Amniotic epithelial cell (primary cell): ENCODE measurements at places on chromosomes 7 and 10.

- DNase-seq = no peak
Measured at GRCh38 chr10:728603-729002, 39.1 kb upstream of the DIP2C start.

- no peak for DNase-seq
Measured at GRCh38 chr7:10718768-10719167, 254.9 kb upstream of the PHF14 start.

DNA sequence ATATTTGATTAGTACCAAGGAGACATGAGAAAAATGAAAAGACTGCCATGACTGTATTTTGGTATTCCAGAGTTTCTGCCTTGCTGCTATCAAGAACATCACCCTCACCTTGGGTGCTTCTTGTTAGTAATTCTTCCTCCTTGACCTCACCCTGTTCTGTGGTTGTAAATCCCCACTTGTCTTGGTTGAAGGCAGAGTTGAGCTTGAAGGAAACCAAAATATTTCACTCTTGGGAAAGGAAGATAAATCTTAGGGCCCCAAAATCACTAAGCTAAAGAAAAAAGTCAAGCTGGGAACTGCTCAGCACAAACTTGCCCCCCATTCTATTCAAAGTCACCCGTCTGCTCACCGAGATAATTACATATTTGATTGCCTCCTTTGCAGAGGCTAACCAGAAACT lies 20.6 kb upstream of the AKR1C3 start:
- no peak for DNase-seq

GRCh38 chr10:68303849-68304412 lies 27.9 kb upstream of the HNRNPH3 start:
- no peak for DNase-seq

DNA sequence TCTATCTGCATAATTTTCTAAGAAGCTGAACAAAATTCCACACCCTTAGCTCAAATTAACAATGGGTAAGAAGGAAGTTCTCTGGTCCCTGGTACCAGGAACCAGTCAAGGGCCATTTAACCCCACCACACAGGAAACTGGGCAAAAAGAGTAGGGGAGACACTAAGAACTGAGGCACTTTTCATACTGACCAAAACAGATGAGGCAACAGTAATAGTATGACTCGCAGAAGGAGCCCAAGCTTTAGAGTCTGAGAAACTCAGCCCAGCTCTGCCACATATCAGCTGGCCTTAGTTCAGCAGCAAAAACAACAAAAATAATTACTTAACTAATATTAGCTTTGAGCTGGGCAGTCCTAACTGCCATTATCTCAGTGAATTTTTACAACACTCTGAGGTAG lies 221.2 kb downstream of the FAM107B start:
- peak; percentile 74 for DNase-seq

DNA sequence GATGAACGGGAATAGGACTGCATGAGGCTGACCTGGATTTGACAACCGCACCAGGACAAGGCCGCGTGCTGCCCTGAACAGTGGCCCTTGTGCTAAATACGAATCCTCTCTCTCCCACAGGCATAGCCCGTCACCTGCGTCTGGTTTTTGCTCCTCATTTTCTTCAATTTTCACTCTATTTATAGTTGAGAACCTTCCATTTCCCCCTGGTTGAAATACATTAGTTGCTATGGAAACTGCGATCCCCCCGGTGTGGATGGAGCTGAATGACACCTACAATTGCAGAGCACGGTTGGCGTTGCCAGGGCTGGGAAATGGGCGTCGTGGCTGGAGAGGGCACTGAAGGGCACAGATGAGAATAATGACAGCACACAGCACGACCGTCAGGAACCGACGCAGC lies 158.6 kb upstream of the PITRM1 start:
- DNase-seq = no peak

GRCh38 chr7:150398108-150398964 lies 19.2 kb downstream of the ZNF775 start:
- peak; percentile 29 for DNase-seq

DNA sequence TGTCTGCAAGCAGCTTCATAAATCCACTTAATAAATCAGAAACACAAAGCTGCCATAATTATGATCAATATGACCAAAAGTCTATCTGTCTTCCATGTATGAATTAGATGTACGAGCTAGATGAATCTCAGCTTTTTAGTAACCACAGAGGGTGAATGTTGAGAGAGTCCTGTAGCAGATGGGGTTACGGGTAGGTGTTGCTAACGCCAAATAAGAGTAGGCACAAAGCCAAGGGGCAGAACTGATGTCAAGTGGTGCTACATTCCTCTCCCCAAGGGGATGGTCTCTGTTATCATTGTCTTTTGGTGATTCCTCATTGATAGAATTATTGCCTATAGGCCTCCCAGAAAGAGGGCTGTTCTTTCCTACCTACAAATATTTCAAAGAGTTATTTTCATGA lies 257.8 kb downstream of the PCLO start:
- no peak for DNase-seq

DNA sequence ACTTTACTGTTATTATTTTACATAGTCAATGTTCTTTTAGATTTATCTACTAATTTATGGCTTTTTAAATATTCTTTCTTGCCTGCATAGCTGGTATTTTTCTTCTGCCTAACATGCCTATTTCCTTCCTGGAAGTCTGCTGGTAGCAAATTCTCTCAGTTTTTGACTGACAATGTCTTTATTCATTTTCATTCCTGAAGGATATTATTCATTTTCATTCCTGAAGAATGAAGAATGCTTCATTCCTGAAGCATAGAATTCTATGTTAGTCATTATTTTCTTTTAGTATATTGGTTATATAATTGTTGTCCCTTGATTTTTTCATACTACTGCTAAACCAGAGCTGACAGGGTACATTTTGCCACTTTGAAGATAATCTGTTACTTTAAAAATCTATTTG lies 41.8 kb downstream of the TMEM168 start:
- DNase-seq = no peak

DNA sequence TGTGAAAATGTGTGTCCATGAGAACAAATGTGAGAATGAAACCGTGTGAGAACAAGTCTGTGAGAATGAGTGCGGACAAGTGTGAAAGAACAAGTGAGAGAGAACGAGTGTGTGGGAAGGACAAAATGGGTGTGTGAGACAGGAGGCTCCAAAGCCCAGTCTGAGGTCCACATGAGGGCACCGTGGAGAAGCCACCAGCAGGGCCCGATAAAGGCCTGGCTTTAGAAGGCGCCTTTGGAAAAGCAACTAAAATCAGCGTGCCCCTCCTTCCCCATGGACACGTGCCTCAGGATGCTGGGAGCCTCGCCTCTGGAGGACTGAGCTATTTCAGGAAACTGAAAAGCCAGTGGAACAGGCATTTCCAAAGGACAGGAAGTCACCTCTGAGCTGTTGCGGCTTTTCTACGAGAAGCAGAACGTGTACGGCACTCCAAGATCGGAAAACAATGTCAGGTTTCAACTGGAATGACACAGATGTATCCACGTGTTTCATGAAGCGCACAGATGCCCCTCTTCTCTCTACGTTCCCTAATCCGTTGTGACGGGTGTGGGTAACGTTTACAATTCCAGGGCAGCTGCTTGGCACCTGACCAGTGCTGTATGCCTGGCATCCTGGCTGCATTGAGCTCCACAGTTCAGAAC lies 46.4 kb downstream of the ESYT2 start:
- peak; percentile 43 for DNase-seq

DNA sequence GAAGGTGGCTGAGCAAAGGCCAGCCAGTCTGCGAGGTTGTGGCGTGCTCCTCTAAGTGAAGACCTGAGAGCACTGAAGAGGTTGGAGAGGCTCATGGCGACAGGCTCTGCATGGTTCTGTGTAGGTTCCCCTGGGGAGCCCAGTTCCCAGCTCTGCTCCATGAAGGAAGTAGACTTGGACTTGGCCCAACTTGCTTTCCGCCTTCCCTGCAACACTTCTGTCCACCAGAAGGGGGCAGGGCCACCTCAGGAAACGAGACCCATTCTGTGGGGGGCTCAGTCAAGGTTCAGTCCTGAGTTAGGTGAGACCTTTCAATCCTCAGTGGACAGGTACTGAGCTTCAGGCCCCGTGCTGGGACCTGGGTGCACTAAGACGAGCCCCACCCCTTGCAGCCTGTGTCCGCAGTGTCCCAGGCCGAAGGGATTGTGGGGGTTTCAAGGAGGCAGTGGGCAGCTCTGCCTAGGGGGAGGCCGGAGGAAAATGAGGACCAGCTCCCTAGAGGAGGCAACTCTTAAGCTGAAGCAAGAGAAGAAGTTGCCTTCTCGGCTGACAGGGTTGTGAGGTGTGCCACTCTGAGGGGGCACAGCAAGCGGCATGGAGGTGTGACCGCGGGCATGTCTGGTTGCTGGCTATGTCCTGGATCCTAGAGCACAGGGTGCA lies 15.0 kb upstream of the PCBD1 start:
- DNase-seq = peak; percentile 27

DNA sequence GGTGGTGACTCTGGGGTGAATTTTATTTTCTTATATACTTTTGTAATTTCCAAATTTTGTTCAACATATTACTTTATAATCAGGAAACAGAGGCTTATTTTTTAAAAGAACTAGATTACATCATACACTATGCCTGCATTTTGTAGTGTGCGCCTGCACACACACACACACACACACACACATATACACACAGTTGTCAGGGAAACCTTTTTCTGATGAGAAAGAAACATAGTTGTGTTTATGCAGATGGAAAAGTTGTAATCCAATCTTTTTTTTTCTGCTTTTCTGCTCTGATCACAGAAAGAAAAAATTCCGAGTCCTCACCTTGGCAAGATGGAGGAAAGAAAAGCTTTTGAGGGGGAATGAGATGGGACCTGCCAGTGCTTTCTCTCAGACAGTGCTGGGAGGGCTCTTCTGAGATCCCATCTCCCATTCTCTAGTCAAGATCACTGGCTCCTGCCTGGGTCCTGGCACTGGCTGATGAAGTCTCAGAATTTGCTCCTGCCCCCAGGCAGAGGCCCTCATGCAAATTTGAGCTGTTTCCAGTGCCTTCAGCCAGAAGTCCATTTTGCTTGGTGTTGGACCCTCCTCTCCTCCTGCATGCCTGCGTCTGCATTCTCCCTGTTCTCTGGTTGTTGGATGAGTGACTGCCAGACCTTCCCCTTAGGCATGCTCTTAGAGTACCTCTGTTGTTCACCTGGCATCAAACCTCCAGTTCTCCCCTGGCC lies 59.7 kb downstream of the TLL2 start:
- no peak for DNase-seq

DNA sequence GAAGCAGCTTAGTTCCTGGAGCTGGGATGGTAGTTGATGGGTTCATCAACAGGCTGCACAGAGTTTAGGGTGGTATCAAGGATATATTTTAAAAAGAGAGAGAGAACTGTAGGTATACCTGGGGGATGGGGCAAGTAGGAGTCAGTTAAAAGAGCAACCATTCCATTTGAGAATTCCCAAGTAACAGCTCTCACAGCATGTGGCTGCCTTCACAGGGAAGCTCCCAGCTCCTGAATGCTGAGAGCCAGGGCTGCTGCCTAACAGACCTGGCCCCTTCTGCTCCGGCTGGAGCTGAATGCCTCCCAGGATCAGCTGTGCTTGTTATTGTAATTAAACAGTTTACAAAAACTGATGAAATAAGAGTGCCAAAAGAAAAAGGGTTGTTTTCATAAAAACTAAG lies 58.8 kb upstream of the GPR26 start:
- DNase-seq = no peak

DNA sequence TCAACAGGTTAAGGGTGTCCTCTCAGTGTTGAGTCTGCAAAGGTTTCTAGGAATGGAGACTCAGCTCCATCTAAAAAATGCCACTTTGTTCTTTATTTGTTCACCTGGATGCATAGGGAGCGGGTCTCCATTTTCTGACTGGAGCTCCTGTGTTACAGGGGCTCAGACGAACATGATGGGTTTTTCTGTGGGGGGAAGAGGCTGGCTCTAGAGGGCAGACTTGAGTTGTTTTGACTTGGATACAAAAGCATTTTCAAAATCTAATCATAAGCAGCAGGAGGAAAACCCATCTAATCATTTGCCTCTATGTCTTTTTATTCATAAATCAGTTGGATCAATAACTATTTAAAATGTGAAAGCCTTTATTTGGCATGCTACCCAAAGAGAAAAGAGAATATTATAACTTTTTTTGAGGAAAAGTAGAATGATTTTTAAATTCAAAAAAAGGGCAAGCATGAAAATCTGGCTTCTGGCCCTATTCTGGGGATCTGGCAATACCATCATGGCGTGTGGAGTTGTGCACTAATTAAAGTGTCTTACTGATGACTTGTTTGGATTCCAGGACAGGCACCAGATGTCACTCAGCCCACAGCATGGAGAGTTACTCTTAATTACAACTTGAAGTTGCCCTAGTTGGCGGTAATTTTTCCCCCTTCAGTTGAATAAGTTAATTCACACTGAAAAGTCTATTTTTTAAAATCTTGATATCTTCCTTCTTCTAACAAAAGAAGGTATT lies 594.9 kb downstream of the REEP3 start:
- DNase-seq = no peak

DNA sequence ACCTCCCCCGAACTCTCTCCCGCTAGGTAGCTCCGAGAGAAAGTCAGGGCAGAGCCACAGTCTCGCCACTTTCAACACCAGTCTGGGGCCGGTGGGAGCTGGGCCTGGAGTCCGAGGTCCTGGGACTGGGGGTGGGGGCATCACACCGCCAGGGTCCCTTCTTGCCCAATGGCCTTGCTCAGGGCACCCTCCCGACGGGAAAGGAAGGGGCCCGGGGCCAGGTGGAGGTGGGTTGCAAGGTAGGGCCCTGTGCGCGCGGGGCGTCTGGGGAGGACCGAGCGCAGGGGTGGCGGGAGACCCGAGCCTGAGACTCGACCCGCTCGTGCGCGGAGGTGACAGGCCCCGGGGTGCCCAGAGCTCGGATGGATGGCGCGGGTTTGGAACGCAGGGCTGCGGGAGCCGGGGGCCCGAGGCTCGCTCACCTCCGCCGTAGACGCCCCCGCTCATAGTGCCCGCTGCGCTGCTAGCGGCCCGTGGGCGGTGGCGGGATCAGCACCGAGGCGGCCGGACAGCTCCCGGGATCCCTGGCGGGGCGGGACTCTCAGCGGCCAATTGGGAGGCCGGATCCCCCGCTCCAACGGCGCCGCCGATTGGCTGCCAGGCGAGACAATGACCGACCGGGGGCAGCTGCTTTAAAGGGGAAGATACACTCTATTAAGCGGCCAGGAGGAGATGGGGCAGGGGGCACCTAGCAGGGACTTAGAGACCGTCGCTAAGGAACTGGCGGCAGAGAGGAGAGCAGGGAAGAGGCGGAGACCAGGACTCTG lies at the start of gene ACTL6B:
ACTL6B (minus strand) TSS at position 541 of the 767 bp plus-strand sequence; CDS start at position 447, 94 bp downstream.
- no peak for DNase-seq

DNA sequence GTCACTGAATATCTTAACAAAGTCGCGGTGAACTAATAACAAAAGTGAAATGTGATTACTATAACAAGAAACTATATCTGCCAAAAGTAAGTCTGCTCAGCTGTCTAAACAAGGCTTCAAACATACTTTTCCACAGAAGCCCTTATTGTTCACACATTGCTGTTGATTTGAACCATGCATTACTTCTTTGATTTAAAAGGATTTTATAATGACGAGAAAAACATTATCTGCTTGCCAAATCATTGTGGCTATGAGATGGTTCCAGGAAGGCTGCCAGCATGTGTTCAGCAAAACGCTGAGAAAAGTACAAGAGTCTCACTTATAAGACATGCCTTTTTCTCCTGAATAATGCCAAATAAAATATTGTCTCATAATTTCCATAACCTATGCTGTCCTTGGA lies 24.4 kb downstream of the RNF133 start:
- DNase-seq = peak; percentile 33
